ENCODE measurements at places on chromosomes 4 and X. TPM values are rescaled to one million over a fixed set of nuclear protein-coding genes. Genes with fewer than 3 reads are reported as not detected.

DNA sequence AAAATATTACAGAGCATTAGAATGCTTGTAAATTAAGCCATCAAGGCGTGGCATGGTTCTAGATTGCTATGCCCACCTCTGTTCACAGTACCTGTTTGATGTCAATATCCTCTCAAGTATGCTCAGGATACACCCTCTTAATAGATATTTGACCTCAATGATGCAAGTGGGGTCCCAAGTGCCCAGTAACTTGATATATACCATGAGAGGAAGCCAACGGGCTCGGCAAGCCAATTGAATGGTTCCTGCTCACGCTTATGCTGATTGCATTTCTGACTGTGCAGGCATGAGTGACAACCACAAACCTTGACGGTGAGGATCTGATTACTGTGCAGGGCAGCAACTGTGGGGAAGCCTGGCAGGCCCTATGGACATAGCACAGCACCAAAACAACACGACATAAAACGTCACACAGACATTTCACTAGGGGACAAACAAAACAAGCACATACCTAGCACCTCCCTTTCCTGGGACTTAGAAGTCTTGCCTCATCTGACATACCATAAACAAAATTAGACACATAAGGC lies 179.1 kb upstream of the ETNPPL start:
- no peak for DNase-seq

DNA sequence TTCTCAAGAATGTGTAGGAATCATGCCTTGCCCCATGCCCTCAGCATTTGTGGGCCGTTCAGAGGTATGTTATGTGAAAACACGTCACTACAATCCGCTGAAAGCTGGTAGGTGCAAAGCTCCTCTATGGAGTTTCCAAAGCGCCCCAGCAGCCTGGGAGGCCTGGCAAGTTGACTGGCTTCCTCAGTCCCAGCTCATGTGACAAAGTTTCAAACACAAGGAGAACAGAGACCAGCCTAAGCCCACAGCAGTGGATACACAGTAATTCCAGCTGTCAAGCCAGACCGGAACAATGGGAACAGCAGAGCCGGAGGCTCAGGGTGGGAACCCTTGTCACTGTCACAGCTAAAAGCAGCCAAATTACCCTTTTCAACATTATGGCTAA lies 33.5 kb downstream of the NAT8L start:
- DNase-seq, result no peak

The UCHL1 gene
- 28.0 TPM for total RNA-seq

GRCh38 chr4:3775005-3775404 lies 8.8 kb downstream of the ADRA2C start:
- no peak for DNase-seq

GRCh38 chr4:52192721-52193135 lies 141.6 kb downstream of the SPATA18 start:
- no peak for DNase-seq

DNA sequence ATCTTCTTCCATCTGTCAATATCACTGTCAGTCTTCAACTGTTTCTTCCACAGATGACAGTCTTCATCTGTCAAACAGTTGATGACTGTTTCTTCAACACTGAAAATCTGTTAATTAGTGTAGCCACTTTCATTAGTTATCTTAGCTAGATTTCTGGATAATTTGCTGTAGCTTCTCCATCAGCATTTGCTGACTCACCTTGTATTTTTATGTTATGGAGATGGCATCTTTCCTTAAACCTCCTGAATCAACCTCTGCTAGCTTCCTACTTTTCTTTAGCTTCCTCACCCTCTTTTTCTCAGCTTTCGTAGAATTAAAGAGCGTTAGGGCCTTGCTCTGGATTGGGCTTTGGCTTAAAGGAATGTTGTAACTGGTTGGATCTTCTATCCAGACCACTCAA lies 25.1 kb downstream of the USP53 start:
- no peak for DNase-seq

- DNase-seq, result no peak
These were observed 158.5 kb upstream of the MXRA5 start for GRCh38 chrX:3504916-3505315.

The ZNF732 gene
- total RNA-seq, result 0.42 TPM

DNA sequence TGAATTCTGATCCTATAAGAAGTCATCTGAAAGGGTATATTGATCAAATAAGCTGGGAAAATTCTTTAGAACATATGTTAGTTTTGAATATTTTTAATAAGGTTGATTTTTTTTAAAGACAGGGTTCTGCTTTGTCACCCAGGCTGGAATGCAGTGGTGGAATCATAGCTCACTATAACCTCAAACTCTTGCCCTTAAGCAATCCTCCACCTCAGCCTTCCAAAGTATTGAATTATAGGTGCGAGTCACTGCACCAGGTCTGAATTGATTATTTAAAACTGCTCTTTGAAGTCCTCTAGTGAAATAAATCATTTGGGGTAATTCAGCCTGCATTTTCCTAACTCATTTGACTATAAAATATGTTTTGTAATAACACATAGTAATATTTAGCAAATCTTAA lies 812.3 kb downstream of the PDHA2 start:
- DNase-seq, result no peak

- DNase-seq, result no peak
These were observed 821 bp upstream of the NALF2 start for GRCh38 chrX:69503228-69503781.

DNA sequence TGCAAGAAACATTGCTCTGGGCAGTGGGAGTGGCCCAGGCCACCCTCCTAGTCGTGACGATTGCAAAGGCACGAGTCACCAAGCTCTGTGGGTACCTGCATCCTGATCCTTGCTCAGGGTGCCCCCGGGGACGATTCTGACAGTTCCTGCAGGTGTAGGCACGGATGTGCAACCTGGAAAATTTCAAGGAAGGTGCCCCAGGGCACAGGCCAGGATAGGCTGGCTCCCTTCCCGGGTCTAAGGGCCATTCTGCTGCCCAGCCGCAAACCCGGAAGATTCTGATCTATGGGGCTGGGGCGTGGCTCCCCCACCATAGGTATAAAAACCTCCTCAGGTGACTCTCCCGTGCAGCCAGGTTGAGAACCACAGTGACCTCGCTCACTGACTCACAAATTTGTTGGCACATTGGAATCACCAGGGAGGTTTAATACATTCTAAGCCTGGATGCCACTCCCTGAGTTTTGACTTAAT lies 228.5 kb downstream of the PTTG2 start:
- DNase-seq, result no peak

The RNF128 gene
- 0.90 TPM for total RNA-seq

DNA sequence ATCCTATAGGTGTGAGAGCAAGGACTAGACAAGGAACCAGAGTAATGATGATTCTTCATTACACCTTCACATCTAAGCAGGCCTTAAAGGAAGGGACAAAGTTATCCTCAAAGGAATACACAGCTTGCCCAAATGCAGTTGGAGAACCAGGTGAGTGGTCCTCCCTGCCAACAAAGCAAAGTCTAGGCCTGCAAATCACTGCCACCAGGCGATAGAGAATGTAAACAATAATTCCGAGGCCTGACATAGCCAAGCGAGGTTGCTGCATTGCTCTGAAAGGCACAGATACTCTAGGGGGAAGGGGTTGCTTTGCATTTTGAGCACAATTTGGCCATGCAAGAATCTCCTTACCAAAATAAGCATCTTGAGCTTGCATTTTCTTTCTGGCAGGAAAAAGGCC lies 178.2 kb upstream of the FAT1 start:
- no peak for DNase-seq

GRCh38 chr4:25575611-25576010 lies 80.0 kb upstream of the SLC34A2 start:
- DNase-seq, result no peak

DNA sequence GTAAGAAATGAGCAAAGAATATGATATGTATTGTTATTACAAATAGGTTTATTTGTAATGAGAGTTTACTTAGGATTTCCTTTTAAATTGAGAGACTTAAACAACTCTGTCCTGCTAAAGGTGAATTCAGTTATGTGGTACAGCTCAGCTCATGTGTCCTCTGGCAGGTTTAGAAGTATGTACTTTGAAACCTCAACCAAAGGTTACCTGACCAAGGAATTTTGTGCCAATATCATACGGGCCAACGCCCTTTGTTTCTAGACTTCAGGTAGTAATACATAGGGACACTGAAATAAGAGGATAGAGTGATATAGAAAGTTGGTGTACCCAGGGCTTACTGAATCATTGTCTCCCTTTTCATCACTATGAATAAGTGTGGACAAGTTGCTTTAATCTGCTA lies 25.7 kb downstream of the SLAIN2 start:
- DNase-seq, result no peak

DNA sequence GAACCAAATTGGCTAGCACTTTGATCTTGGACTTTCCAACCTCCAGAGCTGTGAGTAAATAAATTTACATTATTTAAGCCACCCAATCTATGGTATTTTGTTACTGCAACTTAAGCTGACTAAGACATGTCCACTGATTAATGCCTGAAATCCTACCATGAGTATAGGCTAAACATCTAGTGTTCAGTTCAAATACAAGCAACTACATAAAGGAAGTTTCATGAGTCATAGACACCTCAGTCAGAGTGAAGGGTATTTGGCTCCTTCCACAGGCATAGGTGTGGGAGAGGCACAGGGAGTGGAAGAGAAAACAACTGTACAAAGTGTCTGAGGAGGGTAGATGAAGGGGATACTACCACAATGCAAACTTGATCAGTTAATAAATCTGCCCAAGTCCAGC lies 35.5 kb upstream of the PCDH19 start:
- no peak for DNase-seq

GRCh38 chr4:82415922-82416365 lies 14.3 kb downstream of the HNRNPDL start:
- no peak for DNase-seq

DNA sequence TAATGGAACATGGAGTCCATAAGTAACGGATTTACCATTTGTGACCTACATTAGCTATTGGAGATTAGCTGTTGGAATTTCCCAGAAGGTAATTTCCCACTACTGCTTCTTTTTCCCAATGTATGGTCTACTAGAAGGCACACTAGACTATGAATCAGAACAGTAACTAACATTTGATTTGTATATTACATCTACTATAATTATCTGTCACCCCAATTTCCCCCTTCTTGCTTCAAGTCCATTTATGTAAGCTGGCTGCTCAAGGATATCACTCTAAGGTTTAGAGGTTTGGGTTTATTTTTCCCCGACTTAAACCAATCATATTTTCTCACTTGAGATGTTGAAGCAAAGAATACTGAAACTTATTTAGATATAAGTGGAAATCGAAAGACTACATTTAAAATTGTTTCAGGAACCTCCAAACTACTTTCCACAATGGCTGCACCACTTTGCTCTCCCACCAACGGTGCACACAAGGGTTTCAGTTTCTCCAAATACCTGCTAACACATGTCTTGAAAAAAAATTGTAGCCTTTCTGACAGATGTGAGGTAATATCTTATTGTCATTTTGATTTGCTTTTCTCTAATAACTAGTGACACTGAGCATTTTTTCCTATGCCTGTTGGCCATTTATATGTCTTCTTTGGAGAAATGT lies 33.3 kb upstream of the H2AZ1 start:
- DNase-seq, result no peak

The NDUFC1 gene
- total RNA-seq, result 50.6 TPM

DNA sequence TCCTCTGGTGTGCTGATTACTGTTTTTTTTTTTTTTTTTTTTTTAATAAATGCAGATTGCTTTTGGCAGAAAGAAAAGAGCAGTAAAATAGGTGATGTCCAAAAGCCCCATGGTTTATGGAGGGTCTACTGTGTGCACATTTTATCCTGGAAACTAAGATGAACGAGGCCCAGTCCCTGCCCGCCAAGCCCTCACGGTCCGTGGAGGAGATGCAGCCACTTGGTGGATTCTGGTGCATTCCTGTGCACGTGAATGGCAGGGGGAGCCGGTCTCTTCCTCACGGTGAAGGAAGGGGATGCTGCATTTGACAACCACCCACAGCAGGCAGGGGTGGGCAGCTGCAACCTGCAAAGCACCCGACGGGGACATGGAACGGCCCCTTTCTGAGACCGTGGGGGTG lies 100.2 kb upstream of the AFAP1 start:
- no peak for DNase-seq

- no peak for DNase-seq
These were observed 33.9 kb upstream of the SLC9A7 start for GRCh38 chrX:46792810-46793188.

The BST1 gene
- 4.1 TPM for total RNA-seq

- DNase-seq, result no peak
These were observed 72.2 kb downstream of the BLTP1 start for GRCh38 chr4:122224348-122224747.

The ZNF185 gene
- total RNA-seq, result 1.5 TPM

The TBL1X gene
- total RNA-seq, result 6.8 TPM

DNA sequence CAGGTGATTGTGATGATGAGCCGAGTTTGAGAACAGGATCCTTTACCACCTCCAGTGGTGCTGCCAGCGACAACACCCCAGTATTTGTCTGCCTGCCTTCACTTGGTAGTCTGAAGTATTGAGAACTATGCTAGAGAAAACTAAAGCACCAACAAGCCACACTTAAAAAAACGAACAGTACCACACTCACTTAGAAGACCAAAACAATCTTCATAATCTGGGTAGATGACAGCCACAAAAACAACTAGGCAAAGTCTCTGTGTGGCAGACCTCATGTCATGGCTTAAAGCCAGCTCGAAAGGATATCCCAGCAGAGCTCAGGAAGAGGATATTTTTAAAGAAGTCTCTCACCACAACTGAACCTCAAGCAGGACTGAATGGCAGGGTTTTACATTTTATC lies 236.0 kb downstream of the GPC3 start:
- DNase-seq, result peak; percentile 27

DNA sequence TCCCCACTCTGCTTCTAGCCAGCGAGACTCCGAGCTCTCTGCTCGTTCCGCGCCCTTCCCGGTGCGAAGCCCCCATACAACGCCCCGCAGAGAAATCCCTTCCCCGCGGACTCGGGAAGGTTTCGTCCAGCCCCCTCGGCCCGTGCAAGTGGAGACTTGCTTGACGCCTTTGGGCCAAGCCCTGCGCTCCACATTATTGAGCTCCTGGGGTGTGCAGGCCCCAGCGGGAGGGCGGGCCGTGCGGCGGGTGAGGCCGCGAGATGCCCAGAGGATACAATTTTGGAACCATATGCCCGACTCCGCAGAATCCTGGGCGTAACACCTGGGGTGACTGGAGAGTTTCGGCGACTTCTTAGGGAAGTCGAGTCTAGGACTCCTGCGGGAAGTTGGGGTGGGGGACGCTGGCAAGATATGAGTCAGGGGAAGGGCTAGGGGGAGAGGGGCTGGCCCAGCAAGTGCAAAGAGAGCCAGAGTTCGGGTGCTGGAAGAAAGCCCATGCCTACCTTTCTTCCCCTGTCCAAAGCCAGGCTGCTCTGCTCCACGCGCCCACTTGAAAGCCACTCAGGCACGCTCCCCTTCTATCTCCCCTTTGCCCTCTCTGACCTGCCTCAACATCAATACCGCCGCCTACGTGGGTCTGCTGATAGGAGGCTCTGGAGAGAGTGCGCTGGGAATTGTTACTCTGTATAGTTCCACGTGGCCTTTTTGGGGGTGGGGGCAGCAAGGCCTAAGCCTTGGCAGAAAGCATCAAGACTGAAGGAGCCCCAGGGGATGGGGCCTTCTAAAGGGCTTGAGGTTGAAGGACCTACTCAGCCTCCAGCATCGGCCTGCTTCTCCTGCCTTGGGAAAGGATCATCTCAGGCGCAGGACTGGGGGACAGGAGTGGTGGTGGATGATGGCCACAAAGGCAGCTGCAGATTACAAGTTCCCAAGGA lies 1.2 kb upstream of the ELF4 start:
- no peak for DNase-seq

The CASK gene
- 21.0 TPM for total RNA-seq

The CCDC110 gene
- 0.24 TPM for total RNA-seq

The PLAC8 gene
- 79.8 TPM for total RNA-seq

GRCh38 chr4:172083272-172083671 lies 270.1 kb downstream of the GALNTL6 start:
- DNase-seq, result no peak

The PASD1 gene
- total RNA-seq, result 0.05 TPM

- no peak for DNase-seq
These were observed 79.2 kb downstream of the EFNB1 start for GRCh38 chrX:68908071-68908470.
